ENCODE measurements at places on chromosomes 7 and 10.

GRCh38 chr7:115009736-115010440, 88.0 kb downstream of the MDFIC start:
- peak; percentile 16 for DNase-seq

DNA sequence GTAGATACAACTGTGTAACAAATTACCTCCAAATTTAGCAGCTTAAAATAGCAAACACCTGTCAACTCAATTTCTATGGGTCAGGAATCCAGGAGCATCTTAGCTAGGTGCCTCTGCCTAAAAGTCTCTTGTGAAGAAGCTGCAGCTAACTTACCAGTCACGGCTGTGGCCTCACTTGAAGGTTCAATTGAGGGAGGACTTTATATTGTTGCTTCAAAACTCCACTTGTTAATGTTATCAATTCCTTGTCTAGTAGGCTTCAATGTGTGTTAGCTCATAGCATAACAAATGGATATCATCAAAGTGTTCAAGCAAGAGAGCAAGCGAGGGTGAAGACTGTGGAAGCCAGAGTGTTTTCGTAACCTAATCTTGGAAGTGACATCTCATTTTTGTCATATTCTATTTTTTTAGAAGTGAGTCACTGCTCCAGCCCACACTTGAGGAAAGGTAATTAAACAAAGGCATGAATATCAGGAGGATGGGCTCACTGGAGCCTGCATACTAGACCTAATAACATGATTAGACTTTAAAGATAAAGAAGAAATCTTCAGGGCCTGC, 172.9 kb downstream of the SPAG6 start:
- no peak for DNase-seq

DNA sequence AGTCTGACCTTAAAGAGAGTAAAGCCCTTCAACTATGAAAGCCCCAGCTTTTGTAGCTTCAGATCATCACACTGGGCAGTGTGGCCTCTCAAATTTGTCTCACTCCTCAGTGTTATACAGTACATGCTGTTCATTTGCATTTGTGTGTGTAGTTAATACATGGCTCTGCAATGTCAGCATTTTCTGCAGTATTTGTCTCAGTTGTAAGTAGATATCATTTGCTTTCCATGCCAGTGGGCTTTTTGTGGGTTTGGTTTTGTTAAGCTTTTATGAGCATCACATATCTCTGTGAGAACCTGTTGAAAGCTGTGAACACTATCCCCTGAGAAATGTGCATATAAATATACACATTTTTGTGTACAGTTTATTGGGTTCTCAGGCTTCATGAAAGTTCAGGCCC, 57.0 kb downstream of the ZNF277 start:
- DNase-seq, result no peak

DNA sequence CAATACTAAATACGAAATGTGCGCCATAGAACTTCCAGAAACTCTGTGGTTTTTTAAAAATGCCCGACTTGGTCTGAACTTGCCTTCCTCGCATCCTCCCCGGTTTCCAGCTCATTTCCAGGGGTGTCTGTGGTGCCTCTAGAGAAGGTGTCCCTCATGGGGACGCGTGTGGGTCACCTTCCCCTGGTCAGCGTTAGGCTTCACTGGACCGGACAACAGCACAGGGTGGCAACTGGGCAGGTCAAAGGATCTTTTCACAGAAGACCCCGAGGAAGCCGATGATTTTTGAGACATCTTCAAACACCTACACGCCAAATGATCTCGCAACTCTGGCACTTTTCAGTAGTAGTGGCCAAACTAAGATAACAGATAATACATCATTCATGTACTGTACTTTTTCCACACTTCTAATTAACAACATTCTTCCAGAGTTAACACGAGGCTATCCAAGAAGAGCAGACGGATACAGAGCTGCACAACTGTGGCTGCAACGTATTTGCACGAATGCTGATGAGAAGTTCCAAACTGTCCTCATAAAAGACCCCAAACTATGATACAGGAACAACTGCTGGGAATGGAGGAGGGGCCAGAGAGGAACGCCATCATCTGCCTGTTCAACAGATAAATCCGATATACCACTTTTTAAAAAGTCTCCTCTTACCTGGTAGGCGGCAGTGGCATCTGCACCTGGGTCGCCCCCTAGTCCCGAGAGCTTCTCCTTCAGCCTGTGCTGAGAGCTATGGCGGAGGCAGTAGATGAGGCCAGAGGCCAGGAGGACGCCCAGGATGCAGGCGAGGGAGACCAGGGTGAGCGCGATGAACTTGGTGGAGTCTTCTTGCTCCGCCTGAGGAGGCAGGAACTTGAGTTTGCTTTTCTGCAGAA, 345.5 kb downstream of the DNAJB6 start:
- DNase-seq, result no peak

DNA sequence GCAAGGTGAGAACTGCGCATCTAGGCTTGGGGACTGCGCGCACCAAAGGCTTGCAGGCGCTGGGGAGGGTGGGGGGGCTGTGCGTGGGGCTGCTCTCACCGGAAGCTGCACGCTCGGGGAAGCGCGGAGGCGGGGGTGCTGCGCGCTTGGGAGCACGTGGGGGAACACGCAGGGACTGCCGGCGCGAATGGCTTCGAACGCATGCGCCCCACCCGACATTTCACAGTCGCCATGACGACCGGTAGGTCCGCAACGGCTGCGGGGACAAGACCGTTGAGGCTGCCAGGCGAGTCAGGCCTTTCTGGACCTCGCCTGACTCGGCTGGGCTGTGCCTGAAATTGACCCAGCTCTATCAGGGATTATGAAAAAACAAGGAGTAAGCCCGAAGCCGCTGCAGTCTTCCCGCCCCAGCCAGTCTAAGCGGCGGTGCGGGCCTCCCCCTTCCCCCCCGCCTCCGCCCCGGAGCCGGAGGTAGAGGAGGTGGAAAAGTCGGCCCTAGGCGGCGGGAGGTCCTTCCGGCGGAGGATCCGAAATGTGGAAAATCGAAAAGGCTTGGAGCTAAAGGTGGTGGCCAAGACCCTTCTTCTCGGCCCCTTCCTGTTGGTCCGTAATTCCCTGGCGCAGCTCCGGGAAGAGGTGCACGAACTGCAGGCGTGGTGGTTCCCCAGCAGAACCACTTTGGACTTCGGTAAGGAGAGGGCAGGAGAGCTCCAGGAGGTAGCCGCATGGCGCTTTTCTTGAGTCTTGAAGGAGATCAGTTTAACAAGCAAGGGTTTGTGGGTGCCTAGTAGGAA, 34.9 kb upstream of the STEAP1 start:
- peak; percentile 24 for DNase-seq

GRCh38 chr10:122678266-122678665, 21.4 kb downstream of the C10orf120 start:
- DNase-seq, result no peak

- peak; percentile 46 for DNase-seq
Observed at GRCh38 chr10:70354556-70354955, 27.9 kb downstream of the LRRC20 start.

DNA sequence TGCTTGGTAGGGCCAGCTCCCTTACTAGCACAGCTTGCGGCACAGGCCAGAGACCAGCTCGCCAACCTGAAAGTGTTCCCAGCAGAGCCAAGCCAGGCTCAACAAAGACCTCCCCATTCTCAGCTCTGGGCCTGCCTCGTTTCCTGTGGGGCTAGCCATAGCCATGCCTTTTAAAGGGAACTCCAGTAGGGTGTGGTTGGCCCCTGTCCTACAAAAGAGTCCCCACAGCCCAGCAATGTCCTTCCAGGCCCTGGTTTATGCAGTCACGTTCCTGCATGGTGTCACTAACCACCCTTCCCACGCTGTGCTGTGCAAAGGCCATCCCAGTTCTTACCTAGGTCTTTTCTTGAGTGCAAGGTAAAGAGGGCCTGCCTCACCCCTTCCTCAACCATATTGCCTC, 87.8 kb upstream of the LRRC4 start:
- DNase-seq, result no peak

- DNase-seq, result no peak
Observed at GRCh38 chr7:106050002-106050745, 61.9 kb downstream of the SYPL1 start.

DNA sequence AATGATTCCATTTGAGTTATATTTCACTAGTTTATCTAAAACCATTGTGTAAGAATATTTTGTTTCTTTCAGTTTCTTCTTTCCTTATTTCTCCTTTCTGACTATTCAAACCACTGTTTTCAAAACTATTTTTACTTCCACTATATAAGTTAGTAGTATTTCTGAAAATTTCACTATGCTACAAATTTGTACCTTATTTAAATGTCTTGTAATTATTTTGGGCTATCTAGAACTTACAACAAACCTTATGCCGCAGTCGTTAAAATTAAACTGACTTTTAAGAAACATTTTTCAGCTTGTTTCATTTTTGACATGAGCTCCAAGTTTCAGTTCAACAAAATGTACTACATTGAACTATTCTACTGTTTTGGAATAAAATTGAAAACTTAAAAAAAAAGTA, 1.8 kb downstream of the TFEC start:
- DNase-seq, result no peak

DNA sequence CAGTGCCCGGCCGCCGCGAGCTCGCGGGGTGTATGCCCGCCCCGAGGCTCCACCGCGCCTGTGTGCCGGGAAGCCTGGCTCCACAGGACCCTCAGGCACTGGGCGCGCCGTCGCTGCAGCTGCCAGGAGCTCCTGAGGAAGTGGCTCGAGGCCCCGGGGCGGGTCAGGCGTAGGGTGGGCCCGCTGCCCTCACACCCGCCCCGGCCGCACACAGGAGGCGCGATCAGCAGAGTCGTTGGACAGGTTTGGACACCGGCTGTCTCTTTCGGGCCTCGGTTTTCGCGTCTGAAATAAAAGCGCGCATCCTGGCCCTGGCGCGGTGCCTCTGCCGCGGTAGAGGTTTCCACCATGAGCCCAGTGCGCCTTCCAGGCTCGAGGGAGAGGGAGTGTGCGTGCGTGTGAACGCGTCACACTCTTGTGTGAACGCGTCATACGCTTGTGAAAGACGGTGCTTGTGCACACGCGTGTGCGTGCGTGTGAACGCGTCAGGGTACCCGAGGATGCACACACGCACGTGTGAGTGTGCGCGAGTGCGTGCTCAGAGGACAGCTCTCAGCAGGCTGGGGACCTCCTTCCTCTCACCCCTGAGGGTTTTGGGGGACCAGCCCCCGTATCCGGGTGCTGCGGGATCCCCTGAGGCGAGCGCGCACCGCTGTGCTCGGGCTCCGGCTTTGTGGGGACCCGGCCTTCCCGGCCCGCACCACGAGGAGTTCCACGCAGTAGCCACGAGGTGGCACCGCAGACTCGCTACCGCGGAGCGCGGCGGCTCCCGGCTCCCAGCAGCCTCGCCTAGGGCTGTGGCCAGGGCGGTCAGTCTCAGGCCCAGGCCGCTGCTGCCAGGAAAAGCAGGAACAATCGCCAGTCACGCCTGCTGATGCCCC, 83.8 kb downstream of the BMS1 start:
- peak; percentile 59 for DNase-seq

GRCh38 chr7:81583090-81583489, 186.8 kb downstream of the HGF start:
- DNase-seq, result no peak

DNA sequence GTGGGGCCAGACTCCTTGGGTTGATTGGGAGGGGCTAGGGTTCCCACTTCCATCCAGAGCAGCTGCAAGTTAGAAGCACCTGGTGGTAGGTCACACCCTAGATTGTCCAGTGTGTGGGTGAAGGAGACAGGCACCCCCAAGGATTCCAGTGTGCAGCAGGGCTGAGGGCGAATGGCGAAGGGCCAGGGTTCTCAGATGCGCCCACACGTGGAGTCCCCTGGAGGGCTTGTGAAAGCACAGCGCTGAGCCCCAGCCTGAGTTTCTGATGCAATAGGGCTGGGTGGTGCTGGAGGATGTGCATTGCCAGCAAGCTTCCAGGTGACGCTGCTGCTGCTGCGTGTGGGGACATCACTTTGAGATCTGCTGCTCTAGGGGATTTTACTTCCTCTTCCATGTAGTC, 25.4 kb downstream of the TBATA start:
- DNase-seq, result no peak

DNA sequence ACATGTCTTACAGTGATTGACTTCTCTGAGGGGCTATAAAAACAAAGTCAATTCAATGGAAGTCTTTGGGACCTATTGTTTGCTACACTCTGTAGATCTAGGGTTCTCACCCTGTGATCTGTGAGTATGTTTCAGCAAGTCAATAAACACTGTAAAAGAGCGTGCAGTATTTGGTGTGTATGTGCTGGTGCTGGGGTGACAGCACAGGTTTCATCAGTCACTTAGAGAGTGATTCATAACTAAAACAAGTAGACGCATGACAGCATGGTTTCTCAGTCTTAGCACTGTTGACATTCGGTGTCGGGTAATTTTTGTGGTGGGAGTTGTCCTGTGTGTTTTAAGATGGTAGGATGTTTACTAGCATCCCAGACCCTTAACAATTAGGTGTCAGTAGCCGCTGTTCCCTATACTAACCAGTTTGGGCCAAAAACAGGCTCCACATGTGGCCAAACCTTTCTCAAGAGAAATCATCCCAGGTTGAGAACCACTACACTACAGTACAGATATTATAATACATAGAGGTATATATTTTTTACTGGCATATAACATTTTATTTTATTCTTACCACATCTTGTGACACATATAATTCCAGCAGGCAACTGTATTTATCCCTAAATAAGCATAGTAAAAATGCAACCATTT, 411.8 kb downstream of the ARL4A start:
- no peak for DNase-seq

GRCh38 chr7:155227788-155228458, 69.8 kb upstream of the INSIG1 start:
- no peak for DNase-seq

DNA sequence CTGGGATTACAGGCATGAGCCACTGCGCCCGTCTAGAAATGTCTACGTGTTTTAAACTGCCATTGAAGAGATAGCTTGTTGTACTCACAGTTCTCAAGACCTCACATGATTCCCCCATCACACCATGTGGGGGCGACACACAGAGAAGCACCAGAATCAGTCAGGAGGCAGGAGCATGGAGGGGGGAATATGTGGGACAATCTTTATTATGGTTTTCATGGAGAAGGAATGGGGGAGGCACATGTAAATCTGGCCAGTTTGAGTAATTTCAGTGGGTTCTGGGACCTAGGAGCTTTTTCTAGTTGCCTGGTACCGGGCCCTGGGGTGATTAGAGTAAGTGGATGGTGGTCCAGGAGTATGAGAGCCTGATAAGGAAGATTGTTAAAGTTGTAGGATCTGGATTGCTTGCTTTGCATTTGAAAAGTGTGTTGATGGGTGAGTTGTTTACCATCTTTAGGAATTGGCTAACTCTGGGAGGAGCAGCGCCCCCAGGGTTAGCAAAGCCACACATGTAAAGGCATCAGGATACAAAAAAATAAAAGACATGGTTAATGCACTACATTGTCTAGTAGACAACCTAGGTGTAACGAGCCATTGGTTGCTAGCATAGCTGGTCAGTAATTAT, 85.4 kb upstream of the SLC13A1 start:
- no peak for DNase-seq

- DNase-seq, result no peak
Observed at GRCh38 chr7:9148687-9149086, 715.3 kb downstream of the NXPH1 start.

- no peak for DNase-seq
Observed at GRCh38 chr10:11245510-11245909, 227.8 kb downstream of the CELF2 start.

DNA sequence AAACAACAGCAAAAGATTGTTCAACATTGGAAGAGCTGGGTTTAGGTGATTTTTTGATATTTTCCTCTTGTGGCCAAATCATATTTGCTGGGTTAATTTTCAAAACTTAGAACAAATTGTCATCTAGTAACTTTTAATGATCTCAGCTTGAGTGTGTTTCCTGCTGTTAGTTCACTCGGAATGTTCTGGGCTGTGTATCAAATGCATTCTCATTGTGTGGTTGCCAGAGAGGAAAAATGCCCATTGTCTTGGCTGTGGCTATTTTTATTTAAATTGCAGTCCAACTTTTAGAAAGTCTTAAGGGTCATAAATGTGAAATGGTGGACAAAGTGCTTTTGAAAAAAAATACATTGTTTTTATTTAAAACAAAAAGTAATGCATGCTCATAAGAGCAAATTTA, 542.0 kb downstream of the TNS3 start:
- DNase-seq, result peak; percentile 29

Data from globus pallidus (tissue), 1 donor.